ENCODE measurements at places on chromosomes 1 and 21.

GRCh38 chr1:244429818-244430217 lies 21.9 kb downstream of the ADSS2 start:
- no peak for DNase-seq

DNA sequence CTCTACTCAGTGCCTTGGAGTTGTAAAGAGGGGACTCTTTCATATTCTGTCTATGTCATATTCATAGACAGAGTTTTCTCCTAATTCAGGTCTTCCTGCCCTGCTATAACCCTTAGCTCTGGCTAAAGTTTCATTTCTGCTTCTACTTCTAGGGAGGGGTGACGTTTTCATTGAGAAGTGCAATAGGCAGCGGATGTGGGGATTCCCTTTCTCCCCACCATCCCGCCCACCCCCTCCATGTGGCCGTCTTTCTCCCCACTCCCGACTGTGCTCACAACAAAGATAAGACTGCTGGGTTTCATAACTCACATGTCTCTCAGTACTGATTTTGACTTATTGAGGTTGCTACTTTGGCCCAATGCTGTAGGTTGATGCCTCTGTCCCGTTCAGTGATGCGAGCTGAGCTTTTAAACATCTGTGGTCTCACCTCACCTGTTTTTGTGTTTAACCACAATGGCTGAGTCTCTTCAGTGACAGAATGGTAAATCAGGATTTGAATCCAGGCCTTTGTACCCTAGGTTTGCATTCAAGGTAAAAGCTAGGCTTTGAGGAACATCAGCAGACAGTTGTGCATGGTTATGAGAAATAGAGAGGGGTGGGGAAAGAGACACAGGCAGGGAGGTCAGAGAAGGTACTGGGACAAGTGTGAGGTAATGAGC lies 7.8 kb upstream of the KIF14 start:
- DNase-seq, result no peak

- DNase-seq, result no peak
Observed at GRCh38 chr1:117633068-117633345, 27.2 kb downstream of the TENT5C start.

GRCh38 chr1:98794196-98794886 lies 132.8 kb downstream of the SNX7 start:
- DNase-seq, result peak; percentile 73

GRCh38 chr1:50704126-50704525 lies 255.9 kb downstream of the FAF1 start:
- peak; percentile 34 for DNase-seq

- DNase-seq, result no peak
Observed at GRCh38 chr1:109786112-109786480, 22.4 kb upstream of the EPS8L3 start.

- peak; percentile 79 for DNase-seq
Observed at GRCh38 chr1:29156543-29157268, 25.0 kb downstream of the SRSF4 start.

- DNase-seq, result no peak
Observed at GRCh38 chr1:2248127-2248826, 20.2 kb downstream of the SKI start.

DNA sequence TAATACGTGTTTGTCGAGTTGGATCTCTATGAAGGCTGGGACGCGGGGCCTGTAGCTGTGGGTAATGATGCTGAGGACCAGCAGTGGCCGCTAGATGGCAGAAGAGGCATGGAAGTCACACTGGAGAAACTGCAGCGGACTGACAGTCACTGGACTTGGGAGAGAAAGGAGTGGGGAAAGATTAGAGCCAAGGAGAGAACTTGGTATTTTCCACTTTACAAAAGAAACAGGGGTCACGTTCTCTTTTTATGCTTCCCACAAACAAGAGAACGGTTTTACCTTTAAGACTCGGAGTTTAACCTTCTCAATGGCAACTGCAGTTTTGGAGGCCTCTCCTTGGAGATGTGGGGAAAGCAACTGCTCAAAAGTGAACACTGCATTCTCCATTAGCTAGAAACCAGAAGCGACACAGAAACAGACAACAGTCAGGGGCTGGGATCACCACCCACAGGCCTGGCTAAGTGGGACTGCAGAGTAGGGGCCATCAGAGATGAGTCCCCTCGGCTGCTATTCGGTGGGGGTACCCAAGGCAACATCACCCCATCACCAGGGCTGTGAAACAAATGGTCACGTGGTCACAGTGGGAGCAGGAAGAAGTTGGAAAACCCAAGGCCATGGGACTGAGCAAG lies 51.1 kb upstream of the EDEM3 start:
- DNase-seq, result peak; percentile 82

- peak; percentile 39 for DNase-seq
Observed at GRCh38 chr1:100767176-100767890, 47.8 kb downstream of the VCAM1 start.

DNA sequence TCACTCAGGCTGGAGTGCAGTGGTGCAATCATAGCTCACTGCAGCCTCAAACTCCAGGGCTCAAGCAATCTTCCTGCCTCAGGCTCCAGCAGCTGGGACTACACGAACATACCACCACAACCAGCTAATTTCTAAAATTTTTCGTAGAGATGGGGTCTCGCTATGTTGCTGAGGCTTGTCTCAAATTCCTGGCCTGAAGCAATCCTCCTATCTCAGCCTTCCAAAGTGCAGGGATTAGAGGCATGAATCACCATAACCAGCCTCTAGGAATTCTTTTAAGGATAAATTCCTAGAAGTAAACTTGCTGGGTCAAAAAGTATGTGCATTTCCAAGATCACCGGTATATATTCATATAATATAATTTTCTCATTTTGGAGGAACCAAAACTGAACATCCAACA lies 17.6 kb upstream of the HUNK start:
- no peak for DNase-seq

- DNase-seq, result peak; percentile 95
Observed at GRCh38 chr1:66542811-66543767, 9.1 kb downstream of the SGIP1 start.

DNA sequence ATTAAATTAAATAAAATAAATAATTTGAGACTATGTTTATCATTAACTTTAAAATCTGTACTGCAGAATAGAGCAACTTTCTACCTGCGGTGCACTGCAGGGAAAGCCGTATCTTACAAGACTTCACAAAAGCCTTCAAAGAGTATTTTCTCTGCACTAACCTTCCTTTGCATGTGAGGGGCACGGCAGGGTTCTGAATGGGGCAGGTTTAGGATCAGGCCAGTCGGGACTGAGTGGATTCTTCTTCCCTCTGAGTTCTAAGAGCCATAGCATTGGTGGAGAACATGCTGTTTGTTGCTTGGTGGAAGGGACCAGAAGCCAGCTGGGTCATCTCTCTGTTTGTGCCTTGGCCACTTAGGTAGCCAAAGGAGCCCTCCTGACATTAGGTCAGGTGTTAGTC lies 55.2 kb upstream of the LGALS8 start:
- DNase-seq, result no peak

GRCh38 chr1:59714966-59715365 lies 99.8 kb upstream of the HOOK1 start:
- DNase-seq, result no peak

- peak; percentile 44 for DNase-seq
Observed at GRCh38 chr1:174743654-174744561, 255.8 kb upstream of the CACYBP start.

GRCh38 chr1:227898502-227899140 lies 49.1 kb downstream of the WNT9A start:
- no peak for DNase-seq

GRCh38 chr1:107609808-107610207 lies 355.2 kb downstream of the VAV3 start:
- no peak for DNase-seq

DNA sequence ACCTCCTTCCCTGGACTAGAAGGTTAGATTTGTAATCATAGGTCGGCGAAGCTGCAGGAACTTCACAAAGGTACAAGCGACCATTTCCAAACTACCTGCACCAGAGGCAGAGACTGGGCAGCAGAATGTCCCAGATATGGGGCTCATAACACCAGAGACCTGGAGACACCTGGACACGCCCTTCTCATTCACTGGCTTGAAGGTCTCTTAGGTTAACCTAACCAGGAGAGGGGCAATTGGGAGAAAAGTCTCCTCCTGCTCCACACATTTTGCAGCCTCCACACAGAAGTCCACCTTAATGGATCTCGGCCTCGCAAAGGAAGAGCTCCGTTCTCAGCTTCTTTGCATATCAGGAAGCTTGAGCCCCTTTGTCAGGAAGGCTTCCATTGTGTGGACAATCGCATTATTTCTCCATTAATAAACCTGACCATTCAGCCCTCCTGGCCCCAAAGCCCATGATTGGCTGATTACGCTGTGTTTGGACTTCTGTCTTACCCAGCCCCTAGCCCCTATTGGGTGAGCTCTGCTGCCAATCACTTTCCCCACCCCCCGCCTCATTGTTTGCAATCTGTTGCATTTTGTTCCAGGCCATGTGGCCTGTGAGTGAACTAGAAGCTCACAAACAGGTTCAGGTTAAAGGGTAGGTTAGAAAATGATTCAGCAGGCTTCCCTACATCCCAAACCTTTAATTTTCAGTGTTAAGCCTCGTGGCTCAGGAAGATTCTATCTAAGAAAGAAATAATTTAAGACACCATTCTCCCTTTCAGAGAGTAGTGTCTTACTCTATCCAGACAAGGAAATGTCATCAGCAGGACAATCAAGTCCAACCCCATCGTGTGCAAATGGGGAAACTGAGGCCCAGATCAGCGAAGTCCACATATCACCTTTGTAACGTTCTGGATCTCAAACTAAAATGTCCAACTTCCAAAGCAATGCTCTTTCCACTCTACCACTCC lies 2.8 kb downstream of the MYCL start:
- peak; percentile 73 for DNase-seq

DNA sequence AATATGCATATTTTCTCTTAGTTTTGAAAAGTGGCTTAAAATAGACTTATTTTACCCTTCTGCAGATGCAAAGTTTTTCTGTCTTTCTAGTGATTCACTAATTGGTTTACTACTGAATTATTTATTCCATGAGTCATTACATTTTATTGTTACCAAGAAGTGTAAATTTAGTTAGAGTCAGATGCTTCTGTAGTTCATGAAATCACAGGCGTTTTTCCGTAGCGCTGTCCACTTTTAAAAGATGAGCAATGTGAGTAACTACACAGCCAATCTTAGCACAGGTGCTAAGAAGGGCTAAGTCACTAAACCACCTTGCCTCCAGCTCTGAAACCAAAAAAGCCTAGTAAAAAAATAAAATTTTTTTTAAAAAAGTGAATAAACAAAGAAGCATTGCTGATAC lies 24.7 kb downstream of the RGS13 start:
- no peak for DNase-seq

All from iris pigment epithelial cell (primary cell).